NCI-H526 (cell line): ENCODE measurements at places on chromosomes 4 and X.

DNA sequence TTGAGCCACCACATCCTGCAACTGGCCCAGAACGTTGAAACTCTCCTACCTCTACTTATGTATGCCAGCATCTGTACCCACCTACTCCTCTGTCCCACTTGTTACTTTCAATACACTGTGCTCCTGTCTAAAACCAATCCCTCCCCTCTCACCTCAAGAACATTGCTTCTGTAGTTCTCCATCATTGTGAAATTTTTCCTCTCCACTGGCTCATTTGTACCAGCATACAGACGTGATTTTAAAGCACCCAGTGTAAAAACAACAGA lies 25.5 kb upstream of the USO1 start:
- DNase-seq = no peak

- no peak for DNase-seq
Observed at GRCh38 chr4:144906181-144906925, 191.6 kb downstream of the ANAPC10 start.

DNA sequence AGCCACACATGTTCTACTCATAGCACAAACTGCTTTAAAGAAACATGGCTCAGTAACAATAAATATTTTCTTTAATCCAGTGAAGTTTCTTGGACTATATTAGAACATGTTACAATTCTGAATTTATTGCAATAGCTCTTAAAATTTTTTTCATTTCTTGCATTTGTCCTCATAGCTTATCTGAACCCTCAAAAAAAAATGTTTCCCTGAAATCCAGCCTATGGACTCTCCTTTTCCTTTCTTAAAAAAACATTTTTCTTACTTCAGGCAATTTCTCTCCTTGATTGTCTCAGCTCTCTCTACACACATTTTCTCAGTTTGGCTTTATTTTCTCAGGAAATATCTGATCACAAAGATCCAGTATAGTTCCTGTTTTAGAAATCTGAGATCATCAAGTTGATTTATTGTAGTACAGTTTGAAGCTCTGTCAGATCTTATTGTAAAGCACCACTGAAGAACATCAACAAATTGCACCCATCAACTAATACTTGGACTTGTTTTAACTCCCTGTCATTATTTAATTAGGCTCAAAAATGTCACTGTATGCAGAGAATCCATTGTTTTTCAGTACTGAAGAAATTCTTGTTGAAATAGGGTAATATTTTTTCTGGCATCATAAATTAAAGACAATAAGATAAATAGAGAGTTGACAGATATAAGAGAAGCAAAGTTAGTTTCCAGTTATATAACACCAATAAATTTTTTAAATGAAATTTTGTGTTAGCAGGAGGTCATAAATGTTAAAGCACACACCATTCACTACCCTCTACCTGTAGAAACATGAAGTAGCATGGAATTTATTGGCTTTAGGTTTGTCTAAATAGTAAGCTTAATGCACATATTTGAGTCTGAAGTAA lies 317.7 kb downstream of the ARHGAP24 start:
- DNase-seq = no peak

- no peak for DNase-seq
Observed at GRCh38 chr4:71241501-71242288, 97.1 kb upstream of the SLC4A4 start.

- DNase-seq = no peak
Observed at GRCh38 chr4:123671636-123672404, 275.2 kb downstream of the SPRY1 start.

DNA sequence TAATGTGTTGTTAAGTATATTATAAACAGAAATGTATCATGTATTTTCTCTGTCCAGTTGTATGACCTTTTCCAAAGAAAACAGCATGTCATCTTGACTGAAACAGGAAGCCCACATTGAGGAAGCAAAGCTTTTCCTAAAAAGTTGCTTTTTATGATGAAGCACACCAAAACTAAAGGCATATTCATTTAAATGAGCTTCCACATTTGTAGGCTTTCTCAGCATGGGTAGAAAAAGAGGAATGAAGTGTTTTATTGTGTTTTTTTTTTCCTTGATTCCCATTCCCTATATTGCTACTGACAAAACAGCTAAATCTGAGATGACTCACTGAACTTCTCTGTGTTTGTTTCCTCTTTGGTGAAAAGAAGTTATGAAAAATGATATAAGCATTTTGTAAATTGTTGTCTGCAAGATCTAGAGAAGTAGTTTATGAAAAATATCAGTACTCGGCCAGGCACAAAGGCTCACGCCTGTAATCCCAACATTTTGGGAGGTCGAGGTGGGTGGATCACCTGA lies 32.5 kb upstream of the FRAS1 start:
- DNase-seq = no peak

DNA sequence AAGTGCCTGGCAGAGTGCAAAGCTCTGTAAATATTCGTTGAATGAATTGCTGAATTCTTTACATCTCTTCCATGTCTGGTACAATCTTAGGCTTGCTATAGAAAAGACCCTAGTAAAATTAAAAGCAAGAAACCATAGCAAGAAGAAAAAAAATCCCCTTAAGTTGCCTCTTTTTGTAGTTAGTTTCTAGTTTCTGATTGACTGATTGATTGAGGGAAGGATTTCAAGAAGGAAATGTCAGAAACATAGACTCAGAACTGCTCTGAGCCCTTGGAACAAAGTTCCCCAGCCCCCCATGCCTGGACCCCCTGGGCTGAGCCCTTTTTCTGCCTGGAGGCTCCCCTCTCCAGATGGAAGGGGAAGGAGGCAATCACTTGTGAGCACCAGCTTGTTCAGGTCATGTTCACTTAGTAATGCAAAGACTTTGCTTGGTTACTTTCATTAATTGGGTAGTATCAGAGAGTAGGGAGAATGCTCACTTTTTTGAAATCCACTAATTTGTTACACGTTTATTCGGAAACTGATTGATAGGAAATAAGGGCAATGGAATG lies 35.6 kb downstream of the DAPP1 start:
- DNase-seq = no peak

GRCh38 chr4:110533940-110534339 lies 58.0 kb downstream of the ENPEP start:
- no peak for DNase-seq

DNA sequence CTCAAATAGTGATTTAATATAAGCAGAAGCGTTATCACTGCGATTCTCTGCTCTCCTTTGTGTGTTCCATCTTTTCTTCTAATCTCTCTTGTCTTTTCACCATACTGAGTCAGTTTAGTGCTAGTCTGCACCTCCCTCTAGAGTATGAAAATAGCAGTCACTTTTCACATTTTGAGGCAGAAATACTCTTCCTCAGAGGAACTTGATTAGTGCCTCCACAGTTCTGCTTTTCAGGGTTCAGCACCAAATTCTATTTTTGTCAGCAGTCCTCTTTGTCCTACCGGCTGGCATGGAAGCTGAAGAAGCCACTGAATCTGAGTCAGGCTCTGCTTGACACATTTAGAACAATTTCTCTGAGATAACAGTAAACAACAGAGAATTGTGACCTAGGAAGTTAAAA lies 49.7 kb upstream of the ANKRD17 start:
- peak; percentile 16 for DNase-seq

DNA sequence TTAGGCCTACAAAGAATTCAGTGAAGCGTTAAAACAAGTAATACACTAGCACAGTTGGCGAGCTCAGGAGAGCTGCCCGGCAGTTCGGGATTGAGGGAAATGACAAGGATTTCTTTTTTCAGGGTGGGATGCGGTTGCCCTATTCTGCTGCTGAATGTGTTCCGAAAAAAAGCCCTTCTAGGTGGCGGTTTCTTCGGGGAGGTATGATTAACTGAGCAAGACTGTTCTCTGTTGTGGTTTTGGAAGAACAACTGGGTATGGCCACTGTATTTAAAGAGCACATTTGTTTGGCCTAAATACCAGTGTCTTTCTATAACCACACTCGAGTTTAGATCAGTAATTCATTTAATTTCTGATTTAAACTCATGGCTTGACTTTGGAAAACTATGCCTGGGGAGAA lies 459.7 kb upstream of the FAT1 start:
- no peak for DNase-seq

GRCh38 chr4:39855909-39856512 lies 121.7 kb downstream of the PDS5A start:
- no peak for DNase-seq

DNA sequence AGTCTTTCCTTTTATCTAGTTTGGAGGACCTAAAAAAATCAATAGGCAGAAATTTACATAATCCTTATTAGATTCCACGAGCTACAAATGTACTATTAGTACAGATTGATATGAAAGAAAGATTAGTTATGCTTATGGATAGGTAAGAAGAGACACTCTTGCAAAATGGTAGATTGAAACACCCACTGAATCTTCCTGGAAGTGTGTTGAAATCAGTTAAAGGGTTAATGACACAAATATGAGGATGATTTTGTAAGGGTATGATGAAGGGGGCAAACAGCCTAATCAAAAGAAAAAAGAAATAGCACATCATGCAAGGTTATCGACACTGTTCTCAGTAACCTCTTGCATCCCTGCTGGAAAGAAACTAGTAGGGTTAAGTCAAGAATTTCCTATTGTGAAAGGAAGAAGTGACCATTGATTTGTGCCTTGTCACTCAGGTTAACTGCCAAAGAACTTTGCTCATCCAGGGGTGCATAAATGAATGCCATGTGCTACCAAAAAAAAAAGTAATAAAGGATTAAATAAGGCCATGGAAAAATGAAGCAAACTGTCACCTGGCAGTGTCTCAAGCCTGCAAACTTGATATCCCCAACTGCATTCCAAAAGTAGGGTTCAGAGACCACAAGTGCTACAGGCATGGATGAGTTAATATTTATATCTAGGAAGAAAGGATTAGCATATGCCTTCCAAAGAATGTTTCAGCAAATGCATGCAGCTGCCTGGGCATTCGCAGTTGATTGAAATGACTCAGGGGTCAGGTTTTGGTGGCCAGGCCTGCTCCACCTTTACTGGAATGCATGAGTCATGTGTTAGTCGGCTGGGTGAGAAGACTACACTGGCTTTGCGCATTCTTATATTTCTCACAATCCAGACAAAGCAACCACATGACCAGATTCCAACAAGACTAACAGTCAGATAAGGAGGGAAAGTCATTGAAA lies 78.3 kb upstream of the ATXN3L start:
- no peak for DNase-seq

GRCh38 chr4:142414366-142414990 lies 431.6 kb downstream of the INPP4B start:
- DNase-seq = no peak

GRCh38 chr4:46649390-46649789 lies 259.5 kb upstream of the GABRA2 start:
- no peak for DNase-seq

GRCh38 chr4:37599092-37599790 lies 86.9 kb downstream of the RELL1 start:
- DNase-seq = no peak

DNA sequence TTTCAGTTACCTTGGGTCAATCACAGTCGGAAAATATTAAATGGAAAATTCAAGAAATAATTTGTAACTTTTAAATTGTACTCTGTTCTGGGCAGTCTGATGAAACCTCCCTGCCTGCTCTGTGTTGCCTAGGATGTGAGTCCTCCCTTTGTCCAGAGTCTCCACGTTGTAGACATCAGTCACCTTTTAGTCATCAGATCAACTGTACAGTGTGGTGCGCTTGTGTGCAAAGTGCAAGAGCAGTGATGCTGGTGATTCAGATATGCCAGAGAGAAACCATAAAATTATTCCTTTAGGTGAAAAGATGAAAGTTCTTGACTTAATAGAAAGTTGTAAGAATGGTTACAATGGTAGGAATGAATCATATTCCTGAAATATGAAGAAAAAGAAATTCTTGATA lies 1.4 kb downstream of the SPATA4 start:
- DNase-seq = no peak

- DNase-seq = no peak
Observed at GRCh38 chr4:182826391-182826790, 90.8 kb downstream of the DCTD start.

- peak; percentile 88 for DNase-seq
Observed at GRCh38 chr4:66357316-66357715, 687.0 kb upstream of the EPHA5 start.

GRCh38 chr4:4820261-4820660 lies 39.2 kb upstream of the MSX1 start:
- no peak for DNase-seq

- DNase-seq = no peak
Observed at GRCh38 chr4:153510252-153511001, 44.3 kb downstream of the TMEM131L start.

DNA sequence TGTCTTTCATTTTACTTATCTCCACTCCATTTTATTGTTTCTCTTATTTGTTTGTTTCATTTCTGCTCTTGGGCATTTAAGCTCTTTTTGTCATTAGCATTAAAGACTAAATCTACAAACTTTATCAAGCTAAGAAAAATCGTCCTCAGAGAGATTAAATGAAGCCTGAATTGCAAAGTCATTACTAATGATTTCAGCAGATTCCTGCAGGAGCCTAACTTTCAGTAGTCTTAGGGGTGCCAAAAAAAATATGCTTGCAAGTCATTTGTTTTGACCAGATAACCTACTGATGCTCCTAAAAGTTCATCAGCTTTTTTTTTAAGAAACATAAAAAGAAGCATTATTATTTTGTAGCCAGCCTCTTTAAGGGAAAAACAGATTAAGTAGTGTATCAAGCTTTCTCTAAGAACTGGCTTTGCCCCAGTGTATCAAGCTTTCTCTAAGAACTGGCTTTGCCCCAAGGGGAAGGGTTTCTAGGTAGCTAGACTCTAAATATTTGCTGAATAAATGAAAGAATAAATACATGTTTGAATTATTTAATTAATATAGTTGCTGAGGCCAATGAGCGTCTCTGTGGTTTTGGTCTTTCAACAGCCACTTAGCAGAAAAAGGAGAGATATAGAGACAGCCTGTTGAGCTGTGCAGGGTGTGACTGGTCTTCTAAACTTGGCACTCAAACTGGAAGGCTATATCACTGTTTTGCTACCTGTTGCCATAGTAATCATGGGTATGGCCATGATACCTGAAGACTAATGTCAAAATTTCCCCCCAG lies 174.2 kb downstream of the BTC start:
- no peak for DNase-seq

GRCh38 chrX:107673933-107674479 lies 45.7 kb downstream of the PRPS1 start:
- peak; percentile 33 for DNase-seq

DNA sequence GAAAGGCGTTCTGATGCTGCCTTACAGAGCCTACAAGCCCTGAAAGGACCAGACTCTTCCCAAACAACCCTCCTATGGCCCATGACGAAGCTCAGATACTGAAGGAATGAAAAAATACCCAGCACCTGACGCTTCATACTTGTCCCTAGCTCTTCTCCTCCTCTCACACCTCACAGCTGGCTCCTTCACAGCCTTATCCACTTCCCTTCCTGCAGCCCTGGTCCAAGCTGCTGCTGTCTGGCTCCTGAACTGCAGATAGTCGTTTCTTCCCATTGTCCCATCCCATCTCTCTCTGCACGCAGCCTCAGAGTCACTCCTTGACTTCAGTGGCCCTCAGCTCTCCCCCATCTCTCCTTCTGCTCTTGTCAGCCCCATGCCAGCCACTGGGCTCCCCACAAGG lies 56.6 kb downstream of the FAM193A start:
- no peak for DNase-seq

- no peak for DNase-seq
Observed at GRCh38 chr4:100075056-100075455, 115.2 kb downstream of the DDIT4L start.

DNA sequence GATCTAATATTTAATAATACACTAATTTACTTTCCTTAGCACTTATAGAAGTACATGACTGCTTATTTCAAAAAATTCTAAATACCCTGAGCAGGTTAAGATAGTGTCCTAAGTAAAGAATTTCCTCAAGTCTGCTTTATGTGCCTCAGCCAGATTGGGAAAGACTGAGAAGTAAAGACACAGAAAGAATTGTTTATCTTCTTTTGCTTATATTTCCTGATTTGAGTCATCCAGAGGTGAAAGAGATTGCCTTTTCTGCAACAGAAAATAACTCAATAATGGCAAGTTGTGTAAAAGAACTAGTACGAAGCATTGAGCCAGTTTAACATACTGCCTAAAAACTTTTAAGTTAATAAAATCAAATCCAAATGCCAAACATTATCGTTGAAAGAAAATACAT lies 45.0 kb downstream of the NAF1 start:
- no peak for DNase-seq
